ENCODE measurements at places on chromosomes 7 and 10.

GRCh38 chr7:4745971-4746919, 29.2 kb upstream of the AP5Z1 start:
- no peak for DNase-seq

- DNase-seq = no peak
Observed at GRCh38 chr10:62000037-62000603, 98.6 kb downstream of the ARID5B start.

- DNase-seq = no peak
Observed at GRCh38 chr7:31052487-31052840, 356 bp downstream of the ADCYAP1R1 start.

DNA sequence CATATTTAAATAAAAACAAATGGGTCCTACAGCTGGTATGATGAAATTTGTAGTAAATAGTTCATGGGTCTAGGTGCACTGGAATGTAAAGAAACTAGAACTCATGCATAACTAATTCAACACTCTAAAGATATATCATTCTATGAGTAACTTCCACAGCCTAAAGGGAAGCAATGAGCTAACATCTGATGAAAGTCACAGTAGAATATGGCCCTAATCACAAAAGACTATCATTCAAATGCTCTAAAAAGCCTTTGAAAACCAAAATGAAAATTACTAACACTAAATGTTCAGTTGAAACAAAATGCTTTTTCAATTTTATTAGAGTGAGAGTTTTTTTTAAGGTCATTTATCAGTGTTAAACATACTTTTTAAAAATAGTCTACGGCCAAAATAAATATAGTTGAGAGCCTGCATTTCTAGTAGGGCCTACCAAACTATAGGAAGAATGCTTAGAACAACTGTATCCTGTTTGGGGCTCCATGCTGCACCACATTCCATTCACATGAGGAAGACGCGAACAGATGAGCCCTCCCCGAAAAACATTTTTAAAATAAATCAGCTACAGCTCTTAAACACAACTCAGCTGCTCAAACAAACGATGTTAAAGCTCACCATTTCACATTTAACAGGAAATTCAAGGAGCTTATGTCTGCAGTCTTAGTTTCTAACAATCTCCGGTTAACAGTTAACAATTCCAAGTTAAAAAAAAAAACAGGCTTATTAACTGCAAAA, 134.5 kb downstream of the NRBF2 start:
- DNase-seq = no peak

GRCh38 chr7:76507723-76508406, 2.5 kb upstream of the UPK3B start:
- no peak for DNase-seq

DNA sequence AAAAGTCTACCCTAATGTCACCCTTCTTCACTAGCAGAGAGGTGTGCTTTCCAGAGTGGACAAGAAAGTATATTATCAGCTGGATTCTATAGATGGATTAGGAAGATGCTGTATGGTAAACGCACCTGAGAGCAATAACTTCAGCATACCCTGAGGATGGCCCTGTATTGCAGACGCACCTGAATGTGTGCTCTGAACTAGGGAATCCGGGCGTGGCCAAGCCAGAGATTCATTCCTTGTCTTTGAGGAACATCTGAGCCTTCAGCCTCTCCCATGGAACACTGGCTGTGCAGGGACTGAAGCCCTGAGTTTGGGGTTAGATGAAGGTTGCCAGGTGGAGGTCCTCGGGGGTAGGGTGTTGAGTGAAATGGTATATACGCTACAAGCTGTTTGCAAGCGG, 66.2 kb upstream of the NFE2L3 start:
- DNase-seq = no peak
